ENCODE measurements at places on chromosomes 2 and 18.

DNA sequence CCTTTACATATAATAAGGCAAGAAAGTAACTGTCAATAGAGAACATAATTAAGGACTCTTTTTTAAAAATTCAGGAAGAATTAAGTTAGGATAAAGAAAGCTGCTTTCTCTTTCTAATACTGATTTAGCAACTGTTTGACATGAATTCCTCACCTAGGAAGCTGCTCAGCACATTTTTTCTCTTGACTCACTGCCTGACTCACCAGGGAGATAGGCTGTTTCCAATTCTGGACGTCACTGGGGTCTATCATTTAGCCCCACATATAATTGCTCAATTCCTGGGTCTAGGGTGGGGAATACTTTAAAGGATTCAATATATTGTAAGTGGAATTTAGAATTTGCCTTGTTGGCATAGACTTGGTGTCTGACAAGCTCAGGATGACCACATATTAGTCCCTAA is 50.8 kb upstream of the UGP2 start:
- no peak for DNase-seq

- DNase-seq: no peak
These were observed 98.8 kb downstream of the KLF7 start for GRCh38 chr2:207066791-207067460.

DNA sequence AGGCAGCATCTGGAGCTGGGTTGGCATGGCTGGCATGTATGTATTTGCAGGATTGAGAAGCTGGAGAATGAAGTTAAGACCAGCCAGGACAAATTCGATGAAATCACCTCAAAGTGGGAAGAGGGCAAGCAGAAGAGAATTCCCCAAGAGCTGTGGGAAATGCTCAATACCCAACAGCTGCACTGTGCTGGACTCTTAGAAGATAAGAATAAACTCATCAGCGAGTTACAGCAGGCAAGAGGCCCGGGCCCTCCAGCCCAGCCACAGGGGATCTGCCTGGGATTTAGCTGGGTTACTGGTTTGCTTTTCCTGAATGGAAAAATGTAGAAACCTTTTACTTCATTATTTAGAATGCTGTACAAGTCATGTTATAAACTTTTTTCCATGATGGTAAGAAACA is 22.5 kb downstream of the DRC1 start:
- no peak for DNase-seq

GRCh38 chr18:66457245-66457644 is 146.6 kb downstream of the CDH19 start:
- DNase-seq: no peak

DNA sequence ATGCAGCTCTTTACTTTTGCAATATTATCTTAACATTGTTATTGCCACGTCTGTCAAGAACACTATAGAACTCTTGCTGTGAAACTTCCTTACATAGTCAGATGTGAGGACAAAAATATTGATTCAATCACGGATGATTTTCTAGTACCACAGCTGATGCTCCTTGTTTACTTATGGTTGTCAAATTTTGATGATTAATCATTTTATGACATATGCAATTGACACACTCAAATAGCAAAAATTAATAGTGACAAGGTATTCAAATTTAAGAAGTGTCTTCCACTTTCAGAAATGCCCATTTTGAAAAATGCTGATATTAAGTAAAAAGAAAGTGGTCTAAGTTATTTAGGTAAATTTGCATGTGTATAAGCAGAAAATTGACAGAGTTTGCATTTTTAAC is 284.0 kb downstream of the CCDC102B start:
- DNase-seq: no peak

DNA sequence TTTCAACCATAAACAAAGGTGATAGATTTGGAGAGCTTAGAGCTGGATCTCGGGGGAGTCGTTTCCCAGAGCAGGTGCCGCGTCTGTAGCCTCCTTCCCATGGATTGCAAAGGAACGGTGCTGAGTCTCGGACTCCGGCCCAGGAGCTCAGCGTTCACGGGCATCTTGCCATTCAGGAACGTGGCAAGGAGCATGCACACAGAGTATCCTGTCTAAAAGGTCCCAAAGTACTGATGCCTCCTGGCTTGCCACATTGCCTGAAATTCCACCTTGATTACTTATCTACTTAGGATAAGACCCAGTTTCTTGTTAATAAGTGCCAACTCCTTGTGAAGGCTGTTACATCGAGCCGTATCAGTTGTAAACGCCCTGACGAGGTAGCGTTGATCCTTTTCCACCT is 197.8 kb upstream of the MYT1L start:
- no peak for DNase-seq
